ENCODE measurements at places on chromosomes 1 and 21. TPM values are rescaled to one million over a fixed set of nuclear protein-coding genes. Genes with fewer than 3 reads are reported as not detected.

TNFRSF18 gene
- not detected for total RNA-seq

FAM43B gene
- 4.3 TPM for total RNA-seq

KCNQ4 gene
- 0.30 TPM for total RNA-seq

CBR3 gene
- total RNA-seq, result 9.7 TPM

C1QA gene
- not detected for total RNA-seq

GPX7 gene
- not detected for total RNA-seq

CLCNKB gene
- total RNA-seq, result 0.06 TPM

CAPN9 gene
- total RNA-seq, result not detected

PDZK1 gene
- total RNA-seq, result 1.1 TPM

UBE2J2 gene
- 43.3 TPM for total RNA-seq

MROH7 gene
- not detected for total RNA-seq

TDRD10 gene
- total RNA-seq, result 0.14 TPM

PTAFR gene
- total RNA-seq, result 0.09 TPM

KCNH1 gene
- 2.1 TPM for total RNA-seq

TAS1R3 gene
- total RNA-seq, result 0.15 TPM

ASCL5 gene
- 0.11 TPM for total RNA-seq

SYT14 gene
- total RNA-seq, result 0.06 TPM

ZNF683 gene
- not detected for total RNA-seq

CD53 gene
- total RNA-seq, result not detected

WNT4 gene
- total RNA-seq, result 0.27 TPM

CELA3B gene
- total RNA-seq, result not detected

MAP3K21 gene
- total RNA-seq, result 7.3 TPM

PEAR1 gene
- total RNA-seq, result 5.0 TPM

ARHGEF16 gene
- 5.6 TPM for total RNA-seq

Data from A549 treated with dexamethasone at 1 μM for 4 hours (cell line).